Amniotic stem cell (primary cell): ENCODE measurements at places on chromosomes 7 and 10.

DNA sequence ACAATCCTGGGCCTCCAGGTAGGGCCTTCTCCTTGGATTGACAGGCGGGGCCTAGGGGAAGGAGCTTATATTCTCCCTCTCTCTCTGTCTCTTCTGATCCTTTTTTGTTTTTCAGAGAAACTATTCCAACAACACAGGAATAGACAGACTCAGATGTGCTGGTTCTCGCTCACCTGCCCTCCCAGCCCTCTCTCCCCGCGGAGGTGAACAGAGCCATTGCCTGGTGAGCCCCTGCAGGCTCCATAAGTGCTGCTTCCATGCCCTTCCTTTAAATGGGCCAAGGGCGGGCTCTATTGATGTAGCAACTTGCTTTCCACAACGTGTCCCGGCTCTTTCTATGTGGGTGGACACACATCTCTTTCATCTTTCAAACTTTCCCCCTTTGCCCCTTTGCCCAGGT lies 47.2 kb upstream of the IGFBP3 start:
- no peak for DNase-seq

- no peak for DNase-seq
Measured at GRCh38 chr10:70575874-70576802, 26.4 kb downstream of the PRF1 start.

- DNase-seq: no peak
Measured at GRCh38 chr7:27112361-27112760, 9.9 kb upstream of the HOXA2 start.

GRCh38 chr10:1966712-1967376 lies 229.5 kb upstream of the ADARB2 start:
- no peak for DNase-seq

GRCh38 chr10:93445097-93445960 lies 36.8 kb downstream of the MYOF start:
- DNase-seq: peak; percentile 92

DNA sequence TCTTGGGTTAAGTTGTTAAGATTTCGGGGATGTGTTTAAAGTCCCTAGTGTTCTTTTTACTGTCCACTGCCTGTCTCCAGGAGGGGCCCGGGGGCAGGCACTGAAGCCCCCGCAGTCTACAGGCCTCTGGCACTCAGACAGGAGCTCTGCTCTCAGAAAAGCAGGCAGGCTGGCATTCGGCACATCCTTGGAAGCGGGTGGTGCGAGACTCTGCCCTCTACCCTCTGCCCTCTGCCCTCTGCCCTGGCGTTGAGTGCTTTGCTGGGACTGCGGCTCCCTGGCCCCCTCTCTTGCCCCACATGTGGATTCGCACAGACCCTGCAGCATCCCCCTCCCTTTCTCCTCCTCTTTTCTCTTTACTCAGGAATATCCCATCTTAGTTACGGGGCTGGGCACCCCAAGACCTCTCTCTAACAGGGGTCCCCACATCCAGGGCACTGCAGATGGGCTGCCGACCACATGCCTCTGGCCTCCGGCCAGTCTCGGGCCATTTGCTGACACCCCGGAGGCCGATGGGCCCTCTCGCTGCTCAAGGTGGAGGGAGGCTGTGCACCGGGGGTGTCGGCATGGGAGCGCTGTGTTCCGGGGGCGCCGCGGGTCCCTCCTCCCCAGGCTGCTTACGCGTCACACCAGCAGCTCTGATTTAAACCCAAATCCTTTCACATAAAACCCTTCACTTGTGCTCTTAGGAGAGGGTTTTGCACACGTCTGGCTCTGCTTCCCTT lies 479.9 kb downstream of the DNAJB6 start:
- DNase-seq: no peak

- DNase-seq: no peak
Measured at GRCh38 chr10:6716516-6716915, 136.4 kb upstream of the PRKCQ start.

DNA sequence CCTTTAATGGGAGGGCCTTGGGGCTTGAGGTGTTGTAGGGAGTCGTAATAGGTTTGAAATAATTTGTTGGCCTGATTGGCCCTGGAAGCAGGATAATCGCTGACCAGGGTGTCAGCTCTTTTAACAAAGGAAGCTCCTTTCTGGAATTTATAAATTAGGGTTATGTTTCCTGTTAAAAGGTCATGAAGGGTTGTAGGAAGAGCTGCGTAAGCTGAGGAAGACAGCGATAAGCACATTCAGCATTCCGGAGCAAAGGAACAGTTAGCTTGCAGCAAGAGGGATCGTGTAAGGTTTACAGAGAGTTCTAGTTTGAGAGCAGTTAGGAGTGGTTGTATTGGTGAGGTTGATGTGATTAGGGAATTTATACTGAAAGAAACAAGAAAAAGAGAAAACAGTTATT lies 21.3 kb downstream of the CPA4 start:
- DNase-seq: no peak

- no peak for DNase-seq
Measured at GRCh38 chr10:68871105-68871711, 29.9 kb upstream of the DDX50 start.

- no peak for DNase-seq
Measured at GRCh38 chr10:97517778-97518300, 19.1 kb downstream of the UBTD1 start.

DNA sequence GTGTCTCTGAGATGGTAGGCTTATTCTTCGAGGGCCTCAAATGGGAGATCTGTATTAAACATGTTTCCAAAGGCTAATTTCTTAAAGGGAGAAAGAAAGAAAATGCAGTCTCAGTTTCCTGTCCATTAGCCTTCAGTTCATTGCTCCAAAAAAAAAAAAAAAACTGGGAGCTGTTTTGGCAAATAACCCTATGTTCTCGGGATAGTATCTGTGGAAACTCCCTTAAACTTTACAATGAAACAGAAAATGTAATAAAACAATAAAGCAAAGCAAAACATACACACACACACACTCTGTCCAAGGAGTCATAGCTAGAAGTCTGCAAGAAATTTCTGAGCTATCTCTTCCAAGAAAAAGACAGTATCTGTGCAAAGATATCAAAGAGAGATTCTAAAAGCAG lies 172.5 kb upstream of the CELF2 start:
- no peak for DNase-seq

- no peak for DNase-seq
Measured at GRCh38 chr7:85324145-85324799, 137.4 kb upstream of the SEMA3D start.

DNA sequence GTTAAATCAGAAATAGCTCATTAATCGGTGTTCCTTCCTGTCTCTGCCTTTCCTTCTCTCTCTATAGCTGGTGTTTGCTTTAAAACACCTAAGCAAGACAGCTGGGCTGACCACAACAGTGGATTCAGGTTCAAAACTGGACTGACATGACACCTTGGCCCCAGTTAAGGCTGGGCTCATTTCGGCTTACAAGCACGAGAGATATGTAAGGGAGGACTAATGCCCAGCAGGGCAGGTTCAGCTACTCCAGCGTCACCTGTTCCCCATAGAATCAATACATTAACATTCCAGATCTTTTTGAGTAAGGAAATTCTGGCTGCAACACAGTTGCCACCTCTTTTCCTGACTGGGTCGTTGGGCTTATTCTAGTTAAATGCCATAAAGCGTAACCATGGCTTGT lies 323.0 kb upstream of the AOAH start:
- no peak for DNase-seq

- no peak for DNase-seq
Measured at GRCh38 chr10:10782603-10783002, 235.1 kb upstream of the CELF2 start.

- DNase-seq: no peak
Measured at GRCh38 chr7:90320418-90320800, 695 bp downstream of the FAM237B start.

- DNase-seq: no peak
Measured at GRCh38 chr10:123564631-123565030, 101.5 kb upstream of the GPR26 start.

DNA sequence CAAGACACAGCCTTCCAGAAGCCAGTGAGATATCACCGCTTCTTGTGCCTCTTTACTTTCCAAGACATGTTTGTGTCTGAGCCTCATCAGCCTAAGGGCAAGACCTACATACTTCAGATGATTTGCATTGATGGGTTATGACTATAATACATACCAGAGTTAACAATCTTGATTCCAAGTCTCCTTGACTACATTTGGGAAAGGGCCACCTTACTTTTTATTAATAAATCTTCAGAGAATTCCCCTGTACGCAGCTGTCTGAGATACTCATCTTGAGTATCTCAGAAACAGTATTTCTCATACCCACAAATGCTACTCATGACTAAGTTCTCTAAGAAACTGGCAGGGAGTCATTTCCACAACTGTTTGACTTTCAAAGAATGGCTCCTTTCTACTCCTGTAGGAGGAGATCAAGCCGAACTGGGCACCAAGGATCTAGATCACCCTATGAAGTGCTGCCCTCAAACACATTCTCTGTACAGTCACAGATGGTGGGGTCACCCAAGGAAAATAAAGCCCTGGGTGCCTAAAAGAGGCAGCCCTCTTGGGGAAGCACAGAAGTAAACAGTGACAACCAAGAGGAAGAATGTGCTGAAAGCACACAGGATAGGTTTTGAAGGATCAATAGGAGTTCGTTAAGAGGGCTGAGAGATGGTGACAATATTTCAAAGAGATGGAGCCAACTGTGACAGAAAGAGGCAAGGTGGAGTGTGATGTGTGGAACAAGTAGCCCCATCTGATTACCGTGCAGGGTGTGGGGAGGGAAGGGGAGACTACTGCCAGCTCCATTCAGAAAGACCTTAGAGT lies 138.9 kb downstream of the JAZF1 start:
- DNase-seq: peak; percentile 70

GRCh38 chr7:82430500-82431465 lies 12.8 kb downstream of the CACNA2D1 start:
- DNase-seq: no peak

DNA sequence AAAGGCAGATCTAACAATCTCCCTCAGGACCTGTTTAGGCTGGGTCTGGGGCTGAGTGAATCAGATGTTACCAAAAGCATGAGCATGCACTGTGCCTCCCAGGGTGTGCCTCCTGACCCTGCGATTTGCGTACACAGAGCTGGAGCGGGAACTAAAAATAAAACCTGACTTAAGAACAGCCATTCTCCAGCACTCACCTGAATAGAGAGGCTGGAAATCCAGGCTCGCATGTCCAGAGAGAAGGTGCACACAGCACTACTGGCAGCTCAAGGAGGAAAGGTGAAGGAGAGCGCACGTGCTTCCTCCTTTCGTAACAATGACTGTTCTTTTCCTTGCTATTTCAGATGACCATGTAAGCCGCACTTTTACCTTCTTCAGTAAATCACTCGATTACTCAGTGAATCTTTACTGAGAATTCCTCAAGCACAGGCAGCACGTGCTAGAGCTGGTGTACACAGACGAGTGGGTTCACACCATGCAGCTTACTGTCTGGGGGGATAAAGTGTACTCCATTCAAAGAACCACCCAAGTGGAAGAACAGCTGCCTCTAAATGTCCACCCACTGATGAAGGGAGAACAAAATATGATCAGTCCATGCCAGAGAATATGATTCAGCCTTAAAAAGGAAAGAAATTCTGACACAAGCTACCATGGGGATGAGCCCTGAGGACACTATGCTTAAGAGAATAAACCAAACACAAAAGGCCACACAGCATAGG lies 45.6 kb downstream of the SFMBT2 start:
- DNase-seq: no peak

DNA sequence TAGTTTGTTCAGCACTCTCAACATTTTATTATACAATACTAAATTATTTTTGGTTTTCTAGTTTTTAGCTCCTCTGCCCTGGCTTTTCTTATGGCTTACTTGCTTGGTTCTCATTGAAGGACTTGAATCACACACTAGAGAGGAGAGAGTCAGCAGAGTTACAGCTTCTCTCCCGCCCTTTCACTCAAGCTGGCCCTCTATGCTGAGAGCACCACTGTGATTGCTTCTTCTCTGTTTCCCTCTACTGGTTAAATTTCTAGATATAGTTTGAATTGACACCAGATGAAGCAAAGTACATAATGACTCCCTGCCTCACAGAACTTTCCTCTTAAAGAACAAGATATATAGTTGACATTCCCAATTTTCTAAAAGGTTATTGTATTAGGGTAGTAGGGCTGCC lies 767.3 kb upstream of the SORCS1 start:
- no peak for DNase-seq

- DNase-seq: no peak
Measured at GRCh38 chr10:123962756-123963530, 71.3 kb upstream of the CPXM2 start.

DNA sequence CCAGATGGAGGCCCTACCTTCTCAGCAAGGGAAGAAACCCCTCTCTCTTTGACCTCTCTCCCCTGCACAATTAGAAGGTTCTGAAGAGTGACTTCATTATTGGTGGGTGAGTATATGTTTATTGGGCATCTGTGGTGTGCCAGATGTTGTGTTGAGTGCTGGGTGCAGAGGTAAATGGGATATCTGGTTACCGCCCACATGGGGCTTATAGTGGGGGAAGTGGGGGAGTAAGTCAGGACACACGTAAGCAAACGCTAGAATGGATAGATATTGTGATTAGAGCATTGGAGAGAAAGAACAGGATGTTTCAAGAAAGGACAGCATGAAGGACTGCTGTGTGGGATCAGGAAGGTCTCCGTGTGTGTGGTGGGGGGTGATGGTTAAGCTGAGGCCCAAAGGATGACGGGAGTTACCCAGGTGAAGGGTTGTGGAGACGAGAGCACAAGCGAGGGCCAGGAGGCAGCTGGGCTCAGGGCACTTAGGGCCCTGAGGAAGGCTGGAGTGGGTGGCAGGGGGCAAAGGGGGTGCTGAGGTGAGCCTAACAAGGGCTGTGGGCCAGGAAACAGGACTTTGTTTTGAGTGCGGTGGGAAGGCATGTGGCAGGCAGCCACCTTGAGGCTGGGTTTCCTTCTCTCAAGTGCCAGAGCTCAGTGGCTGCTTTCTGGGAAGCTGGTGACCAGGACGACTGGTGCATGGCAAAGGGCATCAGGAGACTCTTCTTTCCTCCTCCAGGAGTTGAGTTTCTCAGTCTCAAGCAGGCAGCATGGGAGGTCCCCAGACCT lies 299.9 kb downstream of the RPS24 start:
- DNase-seq: no peak

DNA sequence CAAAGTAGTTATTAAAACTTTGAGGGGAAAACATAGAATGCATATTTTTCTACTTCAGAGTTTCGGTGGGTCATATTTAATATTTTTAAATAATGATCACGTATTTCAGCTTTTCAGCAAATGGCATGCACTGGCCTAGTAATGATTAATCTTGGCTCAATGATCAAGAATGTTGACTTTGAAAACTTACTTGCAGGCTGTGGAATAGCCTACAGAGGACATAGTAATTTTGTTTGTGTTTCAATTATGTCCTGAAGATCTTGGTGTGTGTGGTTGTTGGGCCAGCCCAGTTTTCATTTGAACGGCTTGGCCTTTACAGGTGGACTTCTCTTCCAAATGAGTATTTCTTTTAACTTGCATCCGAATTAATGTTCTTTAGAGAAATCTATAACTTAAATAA lies 35.1 kb downstream of the ADD3 start:
- DNase-seq: no peak

- no peak for DNase-seq
Measured at GRCh38 chr7:69653806-69654205, 55.5 kb downstream of the AUTS2 start.

GRCh38 chr7:30969604-30969970 lies 5.8 kb downstream of the GHRHR start:
- no peak for DNase-seq
